ENCODE measurements at places on chromosomes 12 and 14. TPM values are rescaled to one million over a fixed set of nuclear protein-coding genes. Genes with fewer than 3 reads are reported as not detected.

DNA sequence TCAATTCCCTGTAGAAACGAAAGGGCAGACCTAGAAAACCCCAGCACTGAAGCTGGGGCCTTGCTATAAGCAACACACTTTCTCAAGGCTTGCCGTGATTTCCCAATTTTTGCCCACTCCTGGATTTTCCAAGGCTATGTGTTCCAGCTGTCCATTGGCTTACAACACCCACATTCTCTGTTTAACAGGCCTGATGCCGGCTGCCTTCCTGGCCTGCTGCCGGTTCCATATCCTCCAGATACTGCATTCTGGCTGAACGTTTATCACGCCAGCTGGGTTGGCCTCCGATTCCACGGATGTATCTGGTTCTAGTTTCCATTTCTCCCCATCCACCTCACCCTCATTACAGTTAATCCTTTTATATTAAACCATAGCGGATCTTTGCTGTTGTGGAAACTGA lies 2.0 kb upstream of the PCNX1 start:
- DNase-seq, result no peak

DNA sequence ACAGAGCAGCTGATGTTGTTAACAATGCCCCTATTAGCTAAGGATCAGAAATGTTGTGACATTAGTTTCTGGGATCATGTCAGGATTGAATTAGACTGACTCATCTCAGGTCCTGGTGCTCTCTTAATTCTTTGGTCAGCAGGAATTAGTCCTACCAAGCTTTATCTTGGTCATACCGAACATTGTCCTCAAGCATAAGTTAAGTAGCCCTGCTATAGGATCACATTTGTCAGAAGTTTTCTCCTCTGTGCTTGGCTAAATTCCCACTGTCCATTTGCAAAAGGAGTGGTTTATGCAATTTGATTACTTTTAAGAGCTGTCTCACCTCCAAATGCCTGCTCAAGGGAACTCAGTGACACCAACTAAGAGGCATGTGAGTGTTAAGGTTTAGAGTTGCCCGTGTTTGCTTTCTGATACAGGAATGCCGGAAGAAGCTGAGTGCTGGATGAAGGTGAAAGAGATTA lies 48.4 kb upstream of the IFNG-AS1 start:
- DNase-seq, result no peak

DNA sequence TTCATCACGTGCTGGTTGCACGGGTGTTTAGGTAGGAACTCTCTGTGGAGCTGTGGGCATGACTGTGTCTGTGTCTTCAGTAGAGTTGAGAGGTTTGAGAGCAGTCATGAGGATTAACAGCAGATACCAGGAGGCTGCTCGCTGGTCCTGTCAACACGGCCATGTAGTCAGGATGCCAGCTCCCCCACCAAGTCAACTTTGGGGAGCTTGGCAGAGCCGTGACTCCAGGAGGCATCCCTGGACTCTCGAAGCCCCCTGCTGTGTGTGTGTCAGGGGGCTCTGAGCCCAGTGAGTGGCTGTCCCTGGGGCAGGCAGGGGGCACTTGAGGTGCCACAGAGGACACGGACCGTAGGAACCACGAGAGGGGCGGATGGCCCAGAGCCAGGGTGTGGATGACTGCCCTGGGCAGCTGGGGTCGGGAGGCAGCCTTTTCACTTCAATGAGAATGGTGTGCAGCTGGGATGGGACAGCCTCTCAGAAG lies 7.2 kb upstream of the GPR132 start:
- no peak for DNase-seq

DNA sequence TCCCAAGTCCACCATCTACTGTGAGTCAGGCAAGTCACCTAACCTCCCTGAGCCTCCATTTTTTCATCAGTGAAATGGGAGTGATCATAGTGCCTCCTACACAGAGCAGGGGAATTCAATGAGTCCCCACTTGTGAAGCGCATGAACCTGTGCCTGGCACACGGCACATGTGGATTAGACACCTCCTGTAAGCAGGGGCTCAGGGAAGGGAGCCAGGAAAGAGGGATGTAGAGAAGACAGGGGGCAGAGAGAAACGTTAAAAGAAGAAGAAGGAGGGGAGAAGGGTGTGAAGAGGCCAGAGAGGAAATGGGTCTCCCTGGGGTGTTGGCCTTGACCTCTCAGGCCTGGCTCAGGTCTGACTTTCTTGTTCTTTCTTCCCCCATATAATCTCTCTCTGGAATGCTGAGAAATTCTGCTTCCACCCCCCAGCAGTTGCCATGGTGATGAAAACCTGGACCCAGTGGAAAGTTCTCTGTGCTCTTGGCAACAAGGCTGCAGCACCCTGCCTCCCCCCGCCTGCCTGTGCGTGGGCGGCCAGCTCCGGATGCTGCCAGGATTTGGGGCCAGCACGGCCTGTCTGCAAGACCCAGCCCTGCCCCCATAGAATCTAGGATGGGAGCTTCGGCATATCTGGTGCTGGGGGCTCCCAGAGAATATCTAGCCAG lies 94.5 kb downstream of the CALM1 start:
- peak; percentile 90 for DNase-seq

DNA sequence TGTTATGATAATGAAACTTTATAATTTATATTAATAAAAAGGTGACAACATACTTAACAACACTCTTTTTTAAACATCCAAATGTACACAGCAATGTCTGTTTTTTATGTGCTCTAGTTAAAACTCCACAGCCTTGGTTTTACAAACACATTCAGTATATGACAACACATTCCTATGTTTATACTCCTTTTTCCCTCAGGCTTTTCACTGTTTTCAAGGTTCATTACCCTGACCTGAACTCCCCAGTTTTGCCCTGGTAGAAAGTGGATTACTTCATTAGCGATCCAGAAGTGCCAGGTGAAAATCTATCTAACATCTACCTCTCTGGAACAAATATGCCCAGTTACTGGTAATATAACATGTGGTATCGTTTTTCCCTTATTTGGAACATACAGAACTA lies 340.2 kb upstream of the DDHD1 start:
- no peak for DNase-seq

DNA sequence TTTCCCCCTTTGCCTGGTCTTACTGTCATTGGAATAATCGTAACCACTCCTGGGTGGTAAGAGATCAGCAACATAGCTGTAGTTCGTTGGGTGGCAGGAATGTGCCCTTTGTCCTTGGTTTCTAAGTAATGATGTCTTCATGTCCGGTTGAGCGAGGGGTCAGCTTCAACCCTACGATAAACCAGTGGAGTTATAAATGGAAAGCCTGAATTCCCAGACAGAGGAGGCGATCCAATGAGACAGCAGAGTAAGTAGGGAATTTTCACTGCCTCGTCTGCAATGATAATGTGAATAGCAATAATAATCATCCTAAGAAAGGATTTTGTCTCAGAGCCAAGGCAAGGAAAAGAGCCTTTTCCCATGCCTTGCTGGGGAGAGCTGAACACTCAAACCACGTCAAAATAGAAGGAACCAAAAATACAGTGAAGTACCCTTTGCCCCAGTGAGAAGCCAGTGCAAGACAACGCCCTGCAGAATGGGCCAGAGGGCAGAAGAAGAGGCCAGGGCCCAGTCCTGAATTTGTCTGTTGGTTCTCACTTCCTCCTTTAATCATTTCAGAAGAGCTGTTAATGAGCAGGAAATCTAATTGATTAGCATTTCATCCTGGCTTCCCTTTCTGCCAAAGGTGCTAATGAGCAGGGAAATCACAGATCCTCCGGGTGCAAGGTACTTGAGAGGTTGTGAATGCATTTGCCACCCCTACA lies 330.7 kb downstream of the CACNA1C start:
- DNase-seq, result no peak

Gene PTPRR
- 0.52 TPM for total RNA-seq

Gene CABP1
- total RNA-seq, result 3.3 TPM

Gene BIN2
- 8.8 TPM for total RNA-seq

Gene TRPV4
- 2.0 TPM for total RNA-seq

Gene IL26
- not detected for total RNA-seq

Gene TPPP2
- total RNA-seq, result not detected

Gene MIS18BP1
- 16.6 TPM for total RNA-seq

Gene PRB2
- total RNA-seq, result not detected

Measured in posterior vena cava (tissue), 2 donors.